Esophagus squamous epithelium (tissue), 5 donors: ENCODE measurements at places on chromosomes 16 and 17.

DNA sequence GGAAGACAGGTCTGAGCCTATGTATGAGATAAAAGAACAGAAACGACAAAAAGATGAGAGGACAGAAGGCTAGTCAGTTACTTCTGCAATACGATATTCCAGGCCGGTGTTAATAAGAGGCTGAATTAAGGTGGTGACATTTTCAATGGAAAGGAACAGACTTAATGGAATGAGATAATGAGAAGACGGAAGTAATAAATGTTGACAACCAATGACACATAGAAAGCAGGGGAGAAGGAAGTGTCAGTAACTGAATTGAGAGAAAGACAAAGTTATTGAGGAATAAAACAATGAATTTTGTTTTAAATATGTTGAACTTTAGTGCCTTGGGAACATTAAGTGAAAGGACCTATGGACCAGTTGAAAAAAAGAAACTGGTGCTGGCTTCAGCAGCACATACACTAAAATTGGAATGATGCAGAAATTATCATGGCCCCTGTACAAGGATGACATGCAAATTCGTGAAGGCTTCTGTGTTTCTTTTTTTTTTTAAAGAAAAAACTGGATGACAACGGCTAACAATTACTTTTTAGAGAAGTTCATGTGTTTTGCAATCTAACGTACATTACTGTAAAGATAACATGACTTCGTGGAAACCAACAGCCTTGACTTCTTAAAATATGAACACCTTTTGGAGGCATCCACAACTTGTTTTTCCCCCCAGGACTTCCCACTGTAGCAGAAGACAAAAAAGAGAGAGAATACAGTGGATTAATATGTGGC lies 18.5 kb upstream of the CPD start:
- no peak for DNase-seq

DNA sequence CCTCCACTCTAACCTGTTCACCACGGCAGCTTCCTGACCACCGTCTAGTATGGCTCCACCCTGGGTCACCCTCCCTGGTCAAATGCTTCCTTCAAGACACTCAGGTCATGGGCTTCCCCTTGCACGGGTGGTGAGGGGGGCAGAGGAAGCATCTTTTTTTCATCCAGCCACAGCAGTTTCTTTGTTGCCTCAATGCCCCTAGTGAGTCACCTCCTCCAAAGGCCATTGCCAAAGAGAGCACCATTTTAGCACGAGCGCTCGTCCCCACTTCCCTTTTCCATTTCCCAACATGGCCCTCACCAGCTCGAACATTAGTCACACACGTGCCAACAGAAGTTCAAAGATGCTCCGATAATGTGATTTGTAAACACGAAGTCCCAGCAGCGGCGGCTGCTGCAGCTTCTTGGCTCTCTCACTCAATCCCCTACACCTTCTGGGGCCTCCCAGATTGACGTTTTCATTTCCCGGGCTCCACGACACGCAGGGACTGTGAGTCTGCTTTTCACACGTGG lies 134.6 kb downstream of the GAS7 start:
- DNase-seq = no peak

- DNase-seq = no peak
Measured at GRCh38 chr17:76968707-76969597, 100.7 kb downstream of the MGAT5B start.

DNA sequence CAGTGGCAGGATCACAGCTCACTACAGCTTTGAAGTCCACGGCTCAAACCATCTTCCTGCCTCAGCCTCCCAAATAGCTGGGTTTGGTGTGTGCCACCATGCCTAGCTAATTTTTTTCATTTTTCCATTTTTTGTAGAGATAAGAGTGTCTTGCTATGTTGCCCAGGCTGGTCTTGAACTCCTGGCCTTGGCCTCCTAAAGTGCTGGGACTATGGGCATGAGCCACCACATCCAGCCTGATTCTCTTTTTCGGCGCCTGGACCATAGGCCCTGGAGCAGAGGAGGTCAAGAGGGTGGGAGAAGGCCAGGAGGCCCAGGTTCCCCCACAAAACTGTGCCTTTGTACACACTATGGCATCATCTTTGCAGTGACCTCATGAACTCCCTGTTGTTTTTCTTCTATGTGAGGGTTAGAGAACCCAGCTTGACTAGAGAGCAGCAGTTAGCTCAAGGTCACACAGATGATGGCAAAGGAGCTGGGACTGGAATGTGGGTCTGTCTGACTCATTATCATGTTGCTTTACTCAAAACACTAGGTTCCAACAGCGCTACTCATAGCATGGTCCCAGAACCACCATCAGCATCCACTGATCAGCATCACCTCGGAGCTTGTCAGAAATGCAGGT lies 16.3 kb downstream of the SCN4A start:
- no peak for DNase-seq
